Naive thymus-derived CD4-positive, alpha-beta T cell (primary cell): ENCODE measurements at places on chromosomes 2 and 18.

- no peak for DNase-seq
Observed at GRCh38 chr2:15120631-15121030, 440.5 kb downstream of the NBAS start.

DNA sequence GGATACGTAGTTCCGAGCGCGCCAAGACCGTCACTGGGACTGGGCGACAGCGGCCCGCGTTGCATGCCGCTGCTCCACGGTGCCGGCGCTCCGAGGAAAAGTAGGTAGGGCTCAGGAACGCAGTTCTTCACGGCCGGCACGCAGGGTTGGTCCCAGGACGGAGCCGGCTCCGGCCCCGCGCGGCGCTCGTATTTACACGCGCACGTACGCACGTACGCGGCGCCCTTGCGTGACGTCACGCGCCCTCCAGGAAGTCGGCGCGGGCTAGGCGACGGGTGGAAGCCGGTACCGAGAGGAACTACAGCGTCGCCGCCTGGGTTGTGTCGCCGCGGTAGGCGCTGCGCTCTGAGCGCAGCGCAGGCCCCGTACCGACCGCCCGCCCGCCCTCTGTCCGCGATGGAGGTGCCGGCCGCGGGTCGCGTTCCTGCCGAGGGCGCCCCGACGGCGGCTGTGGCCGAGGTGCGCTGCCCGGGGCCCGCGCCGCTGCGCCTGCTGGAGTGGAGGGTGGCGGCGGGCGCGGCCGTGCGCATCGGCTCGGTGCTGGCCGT, at the start of gene CTDP1:
Gene CTDP1 (plus strand): TSS at position 252 of the 548 bp plus-strand sequence. CDS start 145 bp downstream, at position 397.
- DNase-seq: peak; percentile 87

GRCh38 chr2:186484062-186484735, 1.9 kb upstream of the ZC3H15 start:
- DNase-seq: no peak

DNA sequence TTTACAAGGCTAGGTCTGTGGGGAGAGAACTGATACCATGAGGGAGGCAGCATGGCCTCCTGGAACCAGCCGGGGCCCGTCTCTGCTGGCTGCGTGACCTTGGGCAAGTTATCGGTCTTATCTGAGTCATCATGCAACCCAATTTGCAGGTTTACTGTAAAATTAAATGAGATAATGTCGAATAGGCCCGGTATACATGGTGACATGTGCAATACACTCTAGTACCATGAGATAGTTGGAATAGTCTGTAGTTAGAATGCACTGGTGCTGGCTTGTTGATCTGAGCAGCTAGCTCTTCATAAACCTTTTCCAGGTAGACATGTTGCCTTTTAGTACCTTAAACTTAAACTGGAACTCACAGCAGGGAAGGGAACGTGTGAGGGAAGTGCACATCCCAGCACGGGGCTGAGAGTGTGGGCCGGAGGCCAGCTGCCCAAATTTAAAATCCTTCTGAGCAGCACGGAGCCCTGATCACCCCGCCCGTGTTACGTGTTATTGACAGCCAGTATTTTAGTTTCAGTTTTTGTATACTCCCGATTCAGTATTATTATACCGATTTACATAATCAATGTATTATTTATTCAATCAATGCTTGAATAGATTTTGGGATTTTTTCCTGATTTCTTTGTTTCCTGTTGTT, 72.4 kb upstream of the HS6ST1 start:
- no peak for DNase-seq

GRCh38 chr2:191280290-191280689, 35.1 kb downstream of the MYO1B start:
- no peak for DNase-seq
